CD4-positive, CD25-positive, alpha-beta regulatory T cell (primary cell): ENCODE measurements at places on chromosomes 1 and 21. TPM values are rescaled to one million over a fixed set of nuclear protein-coding genes. Genes with fewer than 3 reads are reported as not detected.

GNG12 gene
- not detected for total RNA-seq

TSPAN1 gene
- not detected for total RNA-seq

C1QA gene
- total RNA-seq: not detected

SPRR2B gene
- not detected for total RNA-seq

MFN2 gene
- total RNA-seq: 39.1 TPM

CD160 gene
- not detected for total RNA-seq

CELA2A gene
- not detected for total RNA-seq

PTCH2 gene
- 0.94 TPM for total RNA-seq

GRCh38 chr1:46747683-46748288, 28.9 kb upstream of the EFCAB14 start:
- no peak for DNase-seq

GRCh38 chr21:42022906-42023305, 12.7 kb upstream of the ZBTB21 start:
- no peak for DNase-seq

DNA sequence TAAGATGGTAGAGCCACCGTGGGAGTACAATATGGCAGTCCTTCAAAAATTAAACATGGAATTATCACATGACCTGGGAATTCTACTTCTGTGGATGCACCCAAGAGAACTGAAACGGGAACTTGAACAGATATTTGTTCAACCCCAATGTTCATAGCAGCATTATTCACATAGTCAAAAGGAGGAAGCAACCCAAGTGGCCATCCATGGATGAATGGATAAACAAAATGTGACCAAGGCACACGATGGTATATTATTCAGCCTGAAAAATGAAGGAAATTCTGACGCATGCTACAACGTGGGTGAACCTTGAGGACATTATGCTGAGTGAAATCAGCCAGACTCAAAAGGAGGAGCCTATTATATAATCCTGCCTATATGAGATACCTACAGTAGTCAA, 22.8 kb upstream of the LAPTM5 start:
- DNase-seq: no peak

DNA sequence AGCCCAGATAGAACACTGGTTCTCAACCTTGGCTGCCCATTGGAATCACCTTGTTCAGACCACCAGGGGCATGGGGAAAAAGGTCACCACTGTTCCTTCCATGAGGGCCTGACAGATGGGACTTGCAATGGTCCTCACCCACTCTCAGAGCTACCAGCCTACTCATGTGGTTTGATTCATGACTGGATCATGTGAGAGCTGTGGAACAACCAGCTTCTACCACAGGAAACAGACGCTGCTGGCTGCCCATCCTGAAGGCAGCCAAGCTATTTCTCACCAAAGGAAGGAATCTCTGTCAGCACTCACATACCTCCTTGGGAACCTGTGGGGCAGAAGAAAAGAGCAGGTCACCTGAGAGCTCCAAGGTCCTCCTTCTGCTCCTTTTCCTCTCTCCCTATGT, 53.6 kb downstream of the CAPN8 start:
- DNase-seq: no peak

DNA sequence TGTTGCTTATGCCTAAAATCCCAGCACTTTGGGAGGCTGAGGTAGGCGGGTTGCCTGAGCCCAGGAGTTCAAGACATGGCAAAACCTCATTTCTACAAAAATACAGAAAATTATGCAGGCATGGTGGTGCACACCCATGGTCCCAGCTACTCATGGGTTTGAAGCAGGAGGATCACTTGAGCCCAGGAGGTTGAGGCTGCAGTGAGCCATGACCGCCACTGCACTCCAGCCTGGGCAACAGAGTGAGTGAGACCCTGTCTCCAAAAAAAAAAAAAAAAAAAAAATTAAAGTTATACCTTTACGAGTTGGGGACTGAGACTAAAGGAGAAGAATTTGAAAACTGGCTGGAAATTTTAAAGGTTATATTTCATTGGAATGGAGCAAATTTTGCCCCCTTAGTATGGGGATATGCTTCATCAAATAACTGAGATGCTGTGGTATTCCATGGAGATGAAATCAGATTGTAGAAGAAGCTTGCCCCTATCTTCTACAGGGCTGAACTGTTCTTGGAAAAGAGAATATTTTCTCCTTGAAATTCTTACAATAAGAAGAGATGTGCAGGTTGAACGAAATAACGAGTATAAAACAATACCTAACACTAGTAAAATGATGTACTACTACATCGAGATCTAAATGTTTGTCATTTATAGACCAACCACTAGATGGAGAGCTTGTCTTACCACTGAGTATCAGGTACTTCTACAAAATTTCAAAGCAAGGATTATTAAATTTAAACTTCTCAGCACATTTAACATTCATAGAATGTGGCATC, 34.9 kb upstream of the SCYL3 start:
- DNase-seq: peak; percentile 62

DNA sequence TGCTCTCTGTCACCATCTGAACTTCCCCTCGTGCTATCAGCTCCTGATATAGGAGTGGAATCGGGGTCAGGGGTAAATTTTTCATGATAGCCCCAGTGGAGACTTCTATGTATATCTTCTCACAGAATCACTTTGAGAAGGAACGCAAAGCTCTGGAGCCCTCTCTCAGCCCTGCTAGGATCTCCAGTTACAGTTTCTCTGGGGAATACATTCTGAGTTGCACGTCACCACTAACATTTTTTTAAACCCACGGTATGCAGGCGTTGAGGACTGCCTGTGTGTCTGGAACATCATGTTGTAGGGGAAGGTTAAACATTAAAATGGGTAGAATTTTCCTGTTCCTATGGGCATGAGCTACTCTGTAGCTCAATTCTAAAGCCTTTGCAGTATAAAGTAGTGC, 116.4 kb upstream of the FAM78B start:
- no peak for DNase-seq

GRCh38 chr1:10744654-10745238, 51.7 kb downstream of the CASZ1 start:
- DNase-seq: no peak

GRCh38 chr1:228194436-228194835, 13.4 kb upstream of the OBSCN start:
- no peak for DNase-seq

DNA sequence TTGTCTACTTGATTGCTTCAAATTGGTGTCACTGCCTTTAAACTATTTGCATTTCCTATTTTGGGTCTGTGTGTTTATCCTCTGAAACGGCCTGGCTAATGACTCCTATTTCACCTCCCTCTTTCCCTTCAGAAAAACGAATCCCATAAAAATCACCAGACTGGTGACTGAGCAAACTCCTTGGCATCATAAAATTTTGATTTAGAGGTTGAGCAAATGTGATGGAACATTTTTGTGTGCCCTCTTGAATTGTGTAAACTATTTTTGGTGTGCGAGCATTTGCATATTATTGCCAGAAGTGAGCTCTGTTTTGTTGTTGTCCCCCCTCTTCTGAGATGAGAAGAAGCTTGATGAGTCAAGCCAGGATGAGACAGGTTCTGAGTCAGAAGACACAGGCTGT, 316.1 kb downstream of the AJAP1 start:
- no peak for DNase-seq

- DNase-seq: peak; percentile 51
Measured at GRCh38 chr1:2148691-2149090, 45.9 kb downstream of the FAAP20 start.

GRCh38 chr1:221756830-221757551, 15.1 kb upstream of the DUSP10 start:
- DNase-seq: no peak

GRCh38 chr1:163115887-163116286, 46.7 kb downstream of the RGS4 start:
- DNase-seq: no peak

DNA sequence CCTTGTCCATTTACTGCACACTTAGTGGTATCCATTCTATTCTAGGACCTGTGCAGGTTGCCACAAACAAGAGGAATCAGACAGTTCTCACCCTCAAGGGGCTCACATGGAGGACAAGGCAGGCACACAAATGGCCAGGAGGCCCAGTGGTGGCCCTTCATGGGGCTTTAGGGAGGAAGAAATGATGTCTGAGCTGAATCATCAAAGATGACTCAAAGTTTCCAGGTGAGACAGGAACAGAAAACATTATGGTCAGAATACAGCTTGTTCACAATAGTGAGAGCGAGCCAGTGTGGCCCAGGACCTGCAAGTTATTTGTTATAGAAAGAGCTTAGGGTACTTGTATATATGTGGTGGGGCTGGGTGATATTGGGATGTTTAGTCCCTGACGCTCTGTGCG, 26.4 kb downstream of the SHISAL2A start:
- DNase-seq: peak; percentile 30

GRCh38 chr1:67832737-67833601, at the start of gene GNG12:
Gene GNG12 (minus strand): TSS chr1:67833467. CDS start chr1:67707686, 125,781 bp downstream.
- peak; percentile 28 for DNase-seq

DNA sequence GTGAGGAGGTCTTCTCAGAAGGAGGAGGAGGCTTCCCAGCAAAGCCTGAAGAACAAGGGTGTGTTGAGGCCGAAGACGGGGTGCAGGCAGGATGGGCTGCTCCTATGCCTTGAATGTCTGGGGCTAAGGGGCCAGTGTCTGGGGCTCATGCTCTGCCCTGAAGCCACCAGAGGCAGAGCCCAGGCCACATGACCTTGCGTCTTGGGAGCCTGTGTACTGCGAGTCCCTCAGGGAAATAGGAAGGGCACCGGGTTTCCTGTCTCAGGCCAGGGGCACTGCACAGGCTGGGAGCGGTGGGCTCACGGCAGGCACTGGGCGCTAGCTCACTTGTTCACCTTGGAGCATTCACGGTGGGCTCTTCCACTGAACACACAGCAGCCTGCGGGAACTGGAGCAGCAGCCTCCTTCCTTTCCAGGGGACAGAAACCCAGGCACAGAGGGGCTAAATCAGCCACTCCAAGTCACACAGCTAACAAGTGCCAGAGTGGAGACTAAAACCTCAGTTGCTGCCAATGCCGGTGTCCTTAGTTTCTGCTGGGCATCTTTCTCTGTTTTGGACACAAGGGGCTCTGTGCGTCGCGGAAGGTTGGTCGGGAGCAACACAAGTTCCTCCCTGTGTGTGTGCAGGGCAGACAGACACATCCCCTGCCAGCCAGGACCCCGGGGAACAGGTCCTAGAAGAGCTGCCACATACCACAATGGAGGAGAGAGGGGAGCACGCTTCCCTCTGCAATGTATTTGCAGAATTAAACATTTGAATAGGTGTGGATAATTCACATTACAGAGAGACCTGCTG, 104.8 kb upstream of the C1orf174 start:
- no peak for DNase-seq

GRCh38 chr1:179253286-179253972, 24.0 kb upstream of the ABL2 start:
- no peak for DNase-seq

GRCh38 chr1:86913399-86913895, 479 bp downstream of the SELENOF start:
- DNase-seq: peak; percentile 22

DNA sequence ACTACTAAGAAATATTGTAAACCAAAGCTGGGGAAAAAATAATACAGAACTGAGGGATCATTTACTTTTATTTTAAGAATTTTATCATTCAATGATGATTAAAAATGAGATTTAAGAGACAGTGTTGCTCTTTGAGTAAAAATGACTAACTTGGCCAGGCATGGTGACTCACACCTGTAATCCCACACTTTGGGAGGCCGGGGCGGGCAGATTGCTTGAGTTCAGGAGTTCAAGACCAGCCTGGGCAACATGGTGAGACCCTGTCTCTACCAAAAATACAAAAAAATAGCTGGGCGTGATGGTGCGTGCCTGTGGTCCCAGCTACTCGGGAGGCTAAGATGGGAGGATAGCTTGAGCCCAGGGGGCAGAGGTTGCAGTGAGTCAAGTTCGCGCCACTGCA, 21.8 kb upstream of the PLEKHO1 start:
- no peak for DNase-seq
